ENCODE measurements at places on chromosomes 3 and 15. TPM values are rescaled to one million over a fixed set of nuclear protein-coding genes. Genes with fewer than 3 reads are reported as not detected.

Gene INSYN1
- 5.1 TPM for total RNA-seq

Gene HDC
- total RNA-seq, result not detected

Gene TGM4
- total RNA-seq, result 0.11 TPM

Gene IL17RE
- total RNA-seq, result 1.5 TPM

Gene TIMP4
- 40.3 TPM for total RNA-seq

Gene C3orf20
- total RNA-seq, result 0.04 TPM

Gene ZBTB11
- 15.3 TPM for total RNA-seq

Gene KIF15
- 19.3 TPM for total RNA-seq

Gene NR2E3
- 0.33 TPM for total RNA-seq

Gene BCHE
- total RNA-seq, result 2.9 TPM

Gene MYRIP
- 7.8 TPM for total RNA-seq

Gene IL17RD
- 33.4 TPM for total RNA-seq

GRCh38 chr15:72379856-72380430 lies 4.1 kb upstream of the HEXA start:
- no peak for DNase-seq

DNA sequence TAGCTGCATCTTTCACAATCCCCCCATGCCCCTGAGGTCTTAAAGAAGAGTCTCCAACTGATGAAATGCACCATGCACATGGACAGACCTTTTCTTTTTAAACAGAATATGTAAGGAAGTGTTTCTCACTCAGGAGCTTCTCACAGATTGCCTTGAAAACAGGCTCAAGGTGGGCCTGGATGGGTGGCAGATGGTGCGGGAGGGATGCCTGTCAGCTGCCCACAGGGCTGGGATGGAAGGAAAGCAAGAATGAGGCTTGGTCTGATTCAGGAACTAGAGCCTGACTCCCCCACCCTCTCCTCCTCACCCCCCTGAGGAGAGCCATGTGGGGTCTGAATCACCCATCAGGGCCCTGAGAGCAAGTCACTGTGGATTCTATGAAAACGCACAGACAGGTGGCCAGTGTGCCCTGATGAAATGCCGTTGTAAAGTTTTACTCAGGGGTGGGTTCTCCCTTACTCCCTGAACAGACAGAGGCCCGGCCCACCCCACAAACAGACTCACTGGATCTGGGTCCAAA lies 67.2 kb downstream of the UMPS start:
- no peak for DNase-seq

DNA sequence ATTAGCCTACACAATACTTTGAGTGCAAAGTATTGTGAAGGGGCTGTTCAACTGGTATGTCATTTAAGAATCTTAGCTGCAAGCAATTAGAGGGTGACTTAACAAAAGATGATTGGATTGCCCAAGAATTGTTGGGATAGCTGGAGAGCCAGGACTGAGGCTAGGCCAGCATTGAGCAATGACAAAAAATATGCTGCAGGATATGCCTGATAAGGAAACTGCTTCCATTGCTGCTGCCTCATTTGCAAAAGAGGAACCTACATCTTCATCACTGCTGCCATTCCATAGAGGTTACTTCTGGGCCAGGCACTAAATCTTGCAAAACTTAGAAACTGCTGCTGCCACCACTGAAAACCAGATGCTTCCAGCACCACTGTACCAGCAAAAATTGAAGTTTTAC lies 108.0 kb upstream of the TBC1D5 start:
- DNase-seq, result no peak

GRCh38 chr3:126538316-126538715 lies 14.4 kb downstream of the CHST13 start:
- no peak for DNase-seq

- no peak for DNase-seq
These were observed 1.9 kb downstream of the CAPN7 start for GRCh38 chr3:15207836-15208504.

DNA sequence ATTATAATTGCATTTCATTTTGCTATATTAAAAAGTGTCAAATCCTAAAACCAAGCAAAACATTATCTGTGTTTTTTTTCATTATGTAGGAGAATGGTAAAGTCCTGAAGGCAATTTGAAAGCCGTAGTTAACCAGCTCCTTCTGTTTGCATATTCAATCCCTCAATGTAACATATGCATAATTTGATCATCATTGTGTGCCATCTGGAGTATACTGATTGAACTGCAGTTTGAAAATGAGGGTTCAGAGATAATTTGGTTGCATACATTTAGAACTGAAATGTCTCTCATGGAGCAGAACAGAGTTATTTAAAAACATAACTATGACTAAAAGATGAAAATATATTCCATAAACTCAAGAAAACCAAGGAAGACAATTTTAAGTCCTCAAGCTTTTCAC lies 518.6 kb downstream of the GBE1 start:
- DNase-seq, result no peak

DNA sequence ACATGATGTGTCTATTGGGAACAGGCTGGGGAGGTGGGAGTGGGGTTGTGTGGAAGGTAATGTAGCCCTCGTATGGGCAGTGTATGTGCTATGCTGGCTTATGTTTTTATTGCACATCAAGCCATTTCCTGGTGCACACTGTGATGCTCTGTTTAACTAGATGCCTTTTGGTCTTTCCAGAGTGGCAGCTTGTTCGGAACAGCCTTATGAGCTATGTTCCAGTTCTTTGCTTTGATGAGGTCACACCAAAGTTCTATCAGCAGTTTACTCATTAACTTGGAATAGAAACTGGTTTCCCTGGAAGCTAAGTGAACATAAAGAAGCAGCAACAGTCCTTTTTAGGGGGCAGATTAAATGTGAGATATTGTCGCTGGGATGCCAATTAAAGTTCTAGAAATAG lies 133.9 kb downstream of the DIPK2A start:
- no peak for DNase-seq

DNA sequence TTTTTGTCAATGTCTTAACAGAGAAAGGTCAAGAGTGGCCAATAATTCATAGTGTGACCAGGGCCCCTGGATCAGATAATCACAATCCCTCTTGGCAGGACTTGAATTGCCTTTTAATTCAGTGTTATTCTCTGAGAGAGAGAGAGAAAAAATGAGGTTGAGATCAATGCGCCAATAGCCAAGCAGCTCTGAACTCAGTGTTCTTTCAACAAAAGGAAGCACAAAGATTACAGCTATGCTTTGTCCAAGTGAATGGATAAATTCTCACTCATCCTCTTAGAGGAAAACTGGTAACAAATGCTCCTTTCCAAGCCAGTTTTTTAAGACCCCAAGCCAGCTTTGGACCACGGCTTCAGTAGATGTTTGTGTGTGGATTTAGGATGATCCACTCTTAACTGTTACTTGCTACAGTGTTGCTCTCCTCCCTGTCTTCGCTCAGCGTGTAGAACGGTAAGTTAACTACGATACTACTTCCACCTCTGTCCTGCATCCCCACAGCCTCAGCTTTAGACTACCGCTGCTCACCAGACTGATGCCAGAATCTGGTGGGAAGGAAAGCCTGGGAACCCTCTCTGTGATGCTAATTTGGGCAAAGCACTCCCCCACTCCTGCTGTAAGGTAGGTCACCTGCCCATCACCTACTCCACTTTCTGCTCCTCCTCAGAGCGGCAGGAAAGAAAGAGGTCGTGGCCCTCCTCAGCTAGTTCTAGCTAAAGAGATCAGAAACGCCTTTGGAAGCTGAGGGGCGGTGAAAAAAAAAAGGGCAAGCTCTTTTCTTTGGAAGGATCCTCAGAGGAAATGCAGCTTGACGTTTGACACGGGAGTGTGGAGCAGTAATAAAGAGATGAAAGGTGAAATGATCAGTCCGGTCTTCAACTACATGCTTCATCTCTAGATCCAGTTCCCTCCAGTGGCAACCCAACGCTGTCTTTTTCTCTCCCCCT lies 46.8 kb upstream of the LPP start:
- peak; percentile 62 for DNase-seq

DNA sequence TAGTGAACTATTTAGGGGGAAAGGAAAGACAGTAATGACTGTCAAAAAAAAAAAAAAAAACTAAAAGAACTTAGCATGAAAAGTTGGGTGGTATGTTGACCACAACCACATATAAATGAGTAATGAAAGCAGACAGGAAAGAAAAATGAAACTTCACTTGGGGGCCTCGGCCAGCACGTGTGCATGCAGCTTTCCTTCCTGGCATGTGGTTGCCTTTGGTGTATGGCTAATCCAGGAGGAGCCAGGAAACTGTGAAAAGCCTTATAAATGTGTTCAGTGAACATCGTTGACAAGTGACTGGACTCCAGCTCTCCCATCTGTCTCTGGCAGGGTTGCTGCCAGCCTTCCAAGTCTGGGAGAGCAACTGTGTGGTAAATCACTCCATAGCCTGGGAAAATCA lies 195.1 kb downstream of the DTWD1 start:
- DNase-seq, result no peak

DNA sequence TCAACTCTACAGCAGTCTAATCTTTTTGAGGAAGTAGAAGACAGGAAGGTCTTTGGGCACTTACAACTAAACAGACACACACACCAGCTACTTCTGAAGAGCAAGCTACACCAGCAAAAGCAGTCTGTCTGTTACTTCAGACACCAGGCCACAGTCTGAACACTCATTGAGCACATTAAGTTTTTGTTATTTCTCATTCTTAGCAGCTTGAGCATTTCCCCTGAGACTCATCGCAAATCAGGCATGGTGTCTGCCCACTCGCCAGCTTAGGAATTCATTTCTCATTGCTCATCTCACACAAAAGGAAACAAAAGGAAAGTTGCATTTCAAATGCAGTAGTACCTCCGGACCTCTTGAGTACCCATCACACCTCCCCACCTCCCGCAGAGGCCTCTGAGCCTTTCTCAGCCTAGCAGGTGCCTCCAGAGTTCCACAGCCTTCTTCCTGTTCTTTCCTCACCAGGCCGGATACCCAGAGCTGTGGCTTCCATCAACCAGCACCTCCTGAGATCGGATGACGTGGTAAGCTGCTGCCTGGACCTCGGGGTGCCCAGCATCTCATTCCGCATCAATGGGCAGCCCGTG lies 302.0 kb downstream of the RYR3 start:
- DNase-seq, result peak; percentile 21

GRCh38 chr3:151593928-151594327 lies 133.1 kb upstream of the IGSF10 start:
- DNase-seq, result no peak

DNA sequence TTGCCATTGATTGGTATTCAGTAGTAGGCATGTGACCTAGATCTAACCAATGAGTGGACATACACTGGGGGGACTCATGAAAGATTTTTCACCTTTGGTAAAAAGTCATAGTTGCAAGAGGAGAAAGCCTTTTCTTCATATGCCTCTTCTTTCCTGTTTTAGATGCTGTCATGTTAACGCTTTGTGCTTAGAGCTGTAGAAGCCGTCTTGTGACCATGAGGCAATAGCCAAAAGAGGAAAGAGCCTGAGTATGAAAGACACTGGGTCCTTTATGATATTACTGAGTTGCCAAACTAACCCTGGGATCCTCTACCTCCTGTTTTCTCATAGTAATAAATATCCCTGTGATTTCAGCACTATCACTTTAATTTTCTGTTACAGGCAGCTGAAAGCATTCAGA lies 396.0 kb downstream of the FHIT start:
- DNase-seq, result no peak

DNA sequence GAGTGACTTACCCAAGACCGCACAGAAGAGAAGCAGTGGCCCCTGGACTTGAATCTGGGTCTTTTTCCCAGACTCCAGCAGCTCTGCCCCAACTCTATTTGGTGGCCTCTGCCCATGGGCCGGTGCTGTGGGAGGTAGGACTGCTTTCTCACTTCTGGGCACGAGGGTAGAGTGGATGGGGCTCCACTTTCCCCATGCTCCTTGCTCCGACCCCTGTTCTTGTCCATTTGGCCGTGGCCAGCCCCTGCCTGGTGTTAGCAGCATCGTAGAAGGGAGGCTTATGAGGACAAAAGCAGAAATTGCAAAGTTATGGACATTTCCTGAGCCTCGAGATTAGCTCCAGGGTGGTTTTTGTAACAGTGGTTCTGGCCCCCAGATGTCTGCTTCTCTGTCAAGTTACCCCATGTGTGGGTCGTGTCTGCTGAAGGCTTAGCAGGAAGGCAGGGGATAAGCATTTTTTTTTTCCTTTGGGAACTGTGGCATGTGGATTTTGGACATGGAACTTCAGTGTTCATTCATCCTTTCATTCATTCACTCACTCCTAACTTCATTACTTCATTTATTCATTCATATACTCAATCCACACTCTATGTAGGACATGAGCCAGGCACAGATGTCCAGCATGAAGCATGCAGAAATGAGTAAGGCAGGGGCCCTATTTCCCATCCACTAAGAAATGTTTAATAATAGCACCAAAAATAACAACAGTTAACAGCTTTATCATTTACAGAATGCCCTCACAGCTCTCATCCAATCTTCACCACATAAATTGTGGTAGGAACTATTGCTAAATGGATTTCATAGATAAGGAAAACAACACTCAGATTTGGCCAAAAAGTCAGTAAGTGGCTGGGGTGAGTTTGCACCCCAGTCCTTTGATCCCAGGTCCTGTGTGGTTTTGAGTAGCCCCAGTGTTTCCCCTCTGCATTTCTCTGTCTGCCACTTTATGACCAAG lies 180.5 kb downstream of the OPA1 start:
- no peak for DNase-seq

DNA sequence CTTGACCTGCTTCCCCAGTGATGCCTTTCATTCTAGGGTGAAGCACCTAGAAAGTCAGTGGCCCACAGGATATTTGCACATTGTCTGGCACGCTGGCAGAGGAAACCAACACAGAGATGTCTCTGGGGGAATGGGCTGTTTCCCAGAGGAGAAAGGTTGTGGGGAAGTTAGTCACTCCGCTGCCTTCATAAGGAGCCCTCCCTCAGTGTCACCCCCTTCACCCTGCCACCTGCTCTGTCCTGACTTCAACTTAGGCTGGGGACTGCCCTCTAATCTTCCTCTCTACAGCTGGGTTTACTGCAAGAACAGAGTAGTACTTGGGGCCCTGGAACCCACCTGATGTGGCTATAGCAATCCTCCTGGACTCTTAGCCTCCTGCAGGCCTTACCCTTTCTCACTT lies 5.7 kb downstream of the KLHDC8B start:
- no peak for DNase-seq

GRCh38 chr15:56242576-56243162 lies 1.0 kb downstream of the RFX7 start:
- no peak for DNase-seq

- no peak for DNase-seq
These were observed 30.2 kb downstream of the IFT80 start for GRCh38 chr3:160368804-160369203.

GRCh38 chr3:51708216-51708845 lies 1.5 kb downstream of the GRM2 start:
- no peak for DNase-seq

DNA sequence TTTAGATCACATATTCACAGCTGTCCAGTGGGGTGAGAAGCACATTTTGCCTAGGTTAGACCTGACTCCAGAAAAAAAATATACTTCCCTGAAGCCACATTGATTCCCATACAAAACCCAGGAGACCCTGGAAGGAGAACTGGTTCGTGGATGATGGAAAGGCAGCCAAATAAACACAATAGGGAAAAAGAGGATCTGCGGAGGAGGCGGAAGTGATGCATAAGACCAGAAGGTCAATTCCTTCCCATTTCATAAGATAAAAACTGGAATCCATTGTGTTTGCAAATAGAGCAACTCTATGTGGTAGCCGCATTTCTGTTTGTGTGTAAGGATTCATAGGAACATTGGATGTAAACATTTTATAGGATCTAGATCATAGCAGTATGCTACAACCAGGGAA lies 781.9 kb upstream of the GRM7 start:
- no peak for DNase-seq

Data from H7 (cell line).